ENCODE measurements at places on chromosomes 4 and X.

GRCh38 chr4:154332681-154333421 is 158.7 kb downstream of the DCHS2 start:
- peak; percentile 65 for DNase-seq

DNA sequence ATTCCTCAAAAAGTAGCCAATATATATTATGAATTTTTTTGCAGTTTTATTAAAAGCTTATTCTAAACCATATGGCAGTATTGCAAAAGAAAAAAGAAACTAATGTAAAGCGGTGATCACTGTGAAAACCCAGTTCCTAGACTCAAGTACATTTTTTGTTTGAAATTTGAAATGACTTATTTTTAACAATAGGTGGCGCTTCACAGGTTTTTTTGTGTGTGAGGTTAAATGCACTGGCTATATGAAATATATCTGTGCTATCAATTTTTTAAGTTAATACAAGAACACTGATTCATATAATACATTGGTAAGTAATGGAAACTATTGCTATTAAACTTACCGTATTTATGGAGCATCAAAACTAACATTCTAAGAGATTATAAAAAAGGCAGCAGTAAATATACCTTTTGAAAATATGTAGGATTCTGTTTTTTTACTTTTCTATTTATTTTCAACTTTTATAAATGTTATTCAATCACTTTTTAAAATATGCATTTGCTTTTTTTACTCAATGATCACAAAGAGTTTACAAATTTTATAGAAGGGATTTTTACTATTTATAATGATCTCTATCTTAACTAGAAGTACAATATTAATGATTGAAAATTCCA is 5.6 kb upstream of the SPRY1 start:
- peak; percentile 72 for DNase-seq

DNA sequence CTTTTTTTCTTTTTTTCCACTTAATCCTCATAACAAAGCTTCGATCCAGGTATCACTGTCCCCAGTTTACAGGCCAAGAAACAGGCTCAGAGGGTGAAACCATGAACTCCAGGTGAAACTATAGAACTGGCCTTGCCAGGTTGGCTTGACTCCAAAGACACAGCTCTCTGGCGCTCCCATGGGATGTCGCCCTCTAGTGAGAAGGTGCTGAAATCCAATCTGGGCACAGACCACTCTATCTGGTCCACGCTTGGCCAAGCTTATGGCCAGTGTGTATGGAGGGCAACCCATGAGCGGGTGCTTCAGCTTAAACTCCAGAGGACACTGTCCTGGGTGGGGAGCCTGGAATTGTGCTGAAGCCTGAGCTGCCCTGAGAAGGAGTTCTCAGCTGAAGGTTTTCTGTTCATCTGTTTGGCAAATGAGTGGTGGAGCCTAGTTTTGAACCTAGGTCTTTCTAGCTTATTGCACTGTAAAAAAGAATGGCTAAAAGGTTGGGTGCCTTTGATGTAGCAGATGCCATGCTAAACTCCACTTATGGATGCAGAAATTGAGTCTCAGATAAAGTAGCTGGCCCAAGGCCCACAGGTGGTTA is 70.5 kb downstream of the SEL1L3 start:
- peak; percentile 68 for DNase-seq

- DNase-seq: peak; percentile 10
These were observed 45.8 kb downstream of the ANXA10 start for GRCh38 chr4:168138143-168138542.

DNA sequence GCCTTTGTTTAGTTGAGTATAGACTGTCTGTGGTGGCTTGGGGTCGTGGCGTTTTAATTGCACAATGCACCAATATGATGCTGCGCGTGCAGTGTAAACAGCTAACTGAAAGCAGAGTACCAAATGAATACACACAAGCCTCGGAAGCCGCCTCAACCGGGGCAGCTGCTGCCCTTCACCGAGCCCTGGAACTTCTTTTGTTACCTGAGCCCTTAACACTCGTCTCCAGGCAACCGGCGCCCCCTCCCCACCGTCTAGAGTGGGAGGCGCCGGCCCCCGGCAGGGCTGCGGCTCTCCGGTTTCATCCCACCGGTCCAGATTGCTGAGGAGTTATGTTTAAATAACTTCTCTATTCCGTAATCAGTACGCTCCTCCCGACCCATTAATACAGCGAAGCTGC is 173.2 kb upstream of the TBL1X start:
- no peak for DNase-seq

DNA sequence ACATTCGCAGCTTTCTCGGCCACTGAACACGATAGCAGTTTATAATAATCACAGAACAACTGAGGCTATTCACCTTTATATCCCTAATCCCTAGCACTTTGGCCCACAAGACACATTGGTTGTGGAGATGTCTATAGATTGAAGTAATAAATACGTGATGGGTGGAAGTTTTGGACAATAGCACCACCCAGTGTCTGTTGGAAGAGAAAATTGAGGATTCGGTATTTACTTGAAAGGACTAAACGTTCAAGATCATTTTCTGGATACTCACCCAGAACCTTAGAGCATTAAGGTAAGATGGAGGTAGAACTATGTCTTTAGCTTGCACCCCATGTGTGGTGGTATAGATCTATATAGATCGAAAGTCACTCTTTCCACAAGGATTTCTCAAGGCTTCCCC is 787 bp upstream of the TMSB15A start:
- peak; percentile 34 for DNase-seq

- no peak for DNase-seq
These were observed 352.5 kb upstream of the FMR1 start for GRCh38 chrX:147559191-147559590.

GRCh38 chr4:75512386-75513211 is 1.6 kb downstream of the RCHY1 start:
- DNase-seq: peak; percentile 83

DNA sequence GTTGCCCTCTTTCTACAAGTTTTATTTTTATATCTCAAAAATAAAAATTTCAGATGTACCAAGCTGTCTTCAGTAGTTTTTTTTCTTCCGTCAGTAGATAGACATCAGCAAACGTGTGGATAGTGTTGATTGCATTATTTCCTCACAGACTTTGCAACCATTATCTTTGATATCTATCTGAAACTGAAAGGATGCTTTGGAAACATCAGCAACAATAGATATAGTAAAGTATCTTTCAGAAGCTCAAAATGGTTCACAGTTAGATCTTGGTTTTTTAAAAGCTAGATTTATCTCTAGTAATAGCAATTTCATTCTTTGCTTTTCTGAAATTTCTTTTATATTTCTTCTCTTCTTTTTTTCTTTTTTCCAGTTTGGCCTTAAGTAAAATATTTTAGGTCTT is 246.9 kb upstream of the PCDH7 start:
- DNase-seq: no peak

GRCh38 chr4:149794352-149794751 is 21.3 kb downstream of the IQCM start:
- DNase-seq: no peak

GRCh38 chrX:13109817-13110216 is 65.4 kb upstream of the FAM9C start:
- DNase-seq: no peak

GRCh38 chrX:65999029-65999562 is 40.8 kb downstream of the VSIG4 start:
- no peak for DNase-seq

DNA sequence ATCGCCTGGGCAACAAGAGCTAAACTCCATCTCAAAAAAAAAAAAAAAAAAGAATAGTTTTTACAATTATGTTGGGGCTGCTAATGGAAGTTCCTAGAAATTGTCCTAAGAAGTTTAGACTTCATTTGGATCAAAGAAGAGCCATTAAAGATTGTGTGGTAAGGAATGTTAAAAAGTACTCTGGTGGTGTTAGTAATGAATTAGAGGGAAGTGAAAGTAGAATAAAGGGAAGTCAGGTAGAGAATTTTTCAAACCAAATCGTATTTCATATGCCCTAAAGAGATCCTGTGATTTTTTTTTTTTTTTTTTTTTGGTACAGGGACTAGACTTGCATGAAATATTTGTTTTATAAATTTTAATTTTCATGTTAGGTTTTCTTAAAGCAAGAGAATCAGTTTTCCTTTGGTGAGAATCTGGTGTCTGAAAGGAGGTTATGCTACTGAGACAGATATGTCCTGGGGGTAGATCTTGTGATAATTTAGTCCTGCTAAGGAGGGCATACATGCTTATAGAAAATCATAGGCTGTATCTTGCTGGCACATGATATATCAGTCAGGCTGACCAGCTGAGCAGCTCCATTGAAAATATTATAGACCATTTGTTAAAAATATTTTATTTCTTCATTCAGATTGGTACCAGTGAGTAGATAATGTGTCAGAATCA is 10.7 kb downstream of the SEC24B start:
- no peak for DNase-seq

DNA sequence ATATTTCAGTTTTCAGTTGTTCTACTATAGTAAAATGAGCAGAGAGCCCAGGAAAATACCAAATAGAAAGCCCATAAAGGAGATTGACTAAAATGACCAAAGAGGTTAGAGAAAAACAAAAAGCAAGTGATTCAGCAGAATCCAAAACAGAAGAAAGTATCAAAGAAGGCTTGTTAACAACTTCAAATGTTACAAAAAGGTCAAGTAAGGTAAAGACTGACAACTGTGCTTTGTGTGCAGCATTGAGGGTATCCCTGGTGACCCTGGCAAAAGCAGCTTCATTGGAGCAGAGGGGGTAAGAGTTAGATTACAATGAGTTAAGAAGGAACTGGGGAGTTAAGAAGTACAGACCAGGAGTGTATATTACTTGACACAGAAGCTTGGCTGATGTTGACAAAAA is 317.9 kb downstream of the OPHN1 start:
- DNase-seq: no peak

DNA sequence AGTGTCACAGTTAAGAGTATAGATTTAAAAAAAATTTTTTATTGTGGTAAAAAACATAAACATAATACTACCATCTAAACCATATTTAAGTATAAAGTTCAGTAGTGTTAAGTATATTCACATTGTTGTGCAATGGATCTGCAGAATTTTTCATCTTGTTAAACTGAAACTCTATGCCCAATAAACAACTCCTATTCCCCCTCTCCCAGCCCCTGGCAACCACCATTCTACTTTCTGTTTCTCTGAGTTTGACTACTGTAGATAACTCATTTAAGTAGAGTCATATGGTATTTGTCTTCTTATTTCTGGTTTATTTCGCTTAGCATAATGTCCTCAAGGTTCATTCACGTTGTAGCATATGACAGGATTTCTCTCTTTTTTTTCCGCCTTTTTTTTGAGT is 112.4 kb downstream of the PTTG2 start:
- no peak for DNase-seq

DNA sequence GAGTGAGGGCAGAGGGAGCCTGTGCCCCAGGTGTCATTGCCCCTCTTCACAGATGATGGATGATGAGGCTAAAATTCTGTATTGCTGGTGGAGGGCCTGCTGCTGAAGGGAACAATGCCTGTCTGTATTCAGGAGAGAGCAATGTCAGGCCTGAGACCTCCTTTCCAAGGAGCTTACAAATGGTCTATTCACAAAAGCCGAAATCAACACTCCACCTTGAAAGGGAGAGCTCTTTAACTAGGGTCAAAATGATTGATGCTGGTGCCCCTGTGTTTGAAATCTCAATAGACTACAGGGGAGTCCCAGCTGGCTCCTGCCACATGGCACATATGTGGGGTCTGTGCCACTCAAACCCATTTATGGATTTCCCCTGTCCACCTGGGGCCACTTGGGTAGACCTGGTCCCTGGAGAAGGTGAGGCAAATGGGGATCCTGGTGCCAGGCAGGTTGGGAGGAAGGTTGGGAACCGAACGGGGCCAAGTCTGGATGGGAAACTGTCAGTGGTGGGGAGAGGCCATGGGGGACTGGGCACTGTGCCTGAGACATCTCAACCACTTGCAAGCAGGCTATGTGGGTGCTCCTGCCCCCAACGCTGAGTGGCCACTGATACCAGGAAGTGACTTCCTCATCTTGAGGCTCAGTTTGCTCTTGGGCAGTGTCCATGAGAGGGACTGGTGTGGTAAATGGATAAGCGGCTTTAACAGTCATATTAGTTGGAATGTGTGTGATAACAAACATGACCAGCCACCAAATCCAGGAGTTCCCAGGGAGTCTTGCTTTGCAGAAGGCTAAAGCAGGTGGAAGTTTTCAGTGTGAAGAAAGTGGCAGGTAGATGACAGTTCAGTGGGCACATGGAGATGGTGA is 223.8 kb upstream of the PSAPL1 start:
- no peak for DNase-seq

DNA sequence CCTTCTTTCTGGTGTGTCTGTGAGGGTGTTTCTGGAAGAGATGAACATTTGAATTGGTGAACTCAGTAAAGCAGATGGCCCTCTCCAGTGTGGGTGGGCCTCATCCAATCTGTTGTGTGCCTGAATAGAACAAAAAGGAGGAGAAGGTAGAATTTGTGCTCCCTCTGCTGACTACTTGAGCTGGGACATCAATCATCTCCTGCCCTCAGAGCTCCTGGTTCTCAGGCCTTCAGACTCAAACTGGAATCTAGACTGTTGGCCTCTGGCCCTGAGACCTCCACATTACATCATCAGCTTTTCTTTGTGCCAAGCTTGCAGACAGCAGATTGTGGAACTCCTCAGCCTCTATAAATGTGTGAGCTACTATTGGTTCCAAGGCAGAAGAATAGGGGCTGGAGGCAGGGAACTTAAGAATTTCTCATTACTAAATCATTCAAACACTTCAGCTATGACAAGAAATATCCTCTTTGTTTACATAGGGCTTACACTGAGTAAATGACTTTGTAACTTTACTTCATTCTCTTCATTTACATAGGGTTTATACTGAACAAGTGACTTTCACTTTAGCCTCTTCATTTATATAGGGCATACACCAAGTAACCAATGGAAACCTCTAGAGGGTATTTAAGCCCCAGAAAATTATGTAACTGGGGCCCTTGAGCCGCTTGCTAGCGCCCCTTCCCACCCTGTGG is 86.9 kb upstream of the NWD2 start:
- DNase-seq: no peak

DNA sequence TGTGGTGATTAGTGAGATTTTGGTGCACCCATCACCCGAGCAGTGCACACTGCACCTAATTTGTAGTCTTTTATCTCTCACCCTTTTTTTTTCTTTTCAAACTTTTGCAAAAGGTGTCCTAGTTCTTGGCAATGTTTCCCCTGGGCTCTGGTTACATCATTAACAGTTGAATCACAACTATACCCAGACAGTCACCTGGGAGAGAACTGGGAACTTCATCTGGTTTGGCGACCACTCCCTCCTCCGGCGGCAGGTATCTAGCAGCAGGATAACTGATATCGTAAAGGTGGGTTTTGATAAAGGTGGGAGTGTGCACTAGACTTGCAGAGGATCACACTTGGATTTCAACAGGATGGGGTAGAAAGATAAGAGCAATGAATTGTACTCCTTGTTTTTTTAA is 140.5 kb downstream of the CHIC2 start:
- DNase-seq: no peak

DNA sequence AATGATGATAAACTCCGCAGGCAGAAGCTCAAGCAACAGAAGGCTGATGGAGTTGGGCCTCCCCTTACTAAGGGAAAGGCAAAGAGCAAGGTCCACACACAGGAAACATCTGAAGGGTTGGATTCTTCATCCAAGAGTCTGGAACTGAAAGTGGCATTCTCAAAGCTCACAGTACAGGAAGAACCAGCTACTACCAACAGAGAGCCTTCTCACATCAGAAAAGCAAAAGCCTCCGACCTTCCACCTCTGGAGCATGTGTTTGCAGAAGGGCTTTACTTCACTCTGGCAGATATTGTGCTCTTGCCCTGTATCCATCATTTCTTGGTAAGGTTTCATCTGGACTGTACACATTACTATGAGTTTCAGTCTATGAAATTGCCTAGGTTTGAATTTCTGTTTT is 10.6 kb downstream of the GSTCD start:
- DNase-seq: no peak
